Common myeloid progenitor, CD34-positive (primary cell): ENCODE measurements at places on chromosomes 3 and 15.

DNA sequence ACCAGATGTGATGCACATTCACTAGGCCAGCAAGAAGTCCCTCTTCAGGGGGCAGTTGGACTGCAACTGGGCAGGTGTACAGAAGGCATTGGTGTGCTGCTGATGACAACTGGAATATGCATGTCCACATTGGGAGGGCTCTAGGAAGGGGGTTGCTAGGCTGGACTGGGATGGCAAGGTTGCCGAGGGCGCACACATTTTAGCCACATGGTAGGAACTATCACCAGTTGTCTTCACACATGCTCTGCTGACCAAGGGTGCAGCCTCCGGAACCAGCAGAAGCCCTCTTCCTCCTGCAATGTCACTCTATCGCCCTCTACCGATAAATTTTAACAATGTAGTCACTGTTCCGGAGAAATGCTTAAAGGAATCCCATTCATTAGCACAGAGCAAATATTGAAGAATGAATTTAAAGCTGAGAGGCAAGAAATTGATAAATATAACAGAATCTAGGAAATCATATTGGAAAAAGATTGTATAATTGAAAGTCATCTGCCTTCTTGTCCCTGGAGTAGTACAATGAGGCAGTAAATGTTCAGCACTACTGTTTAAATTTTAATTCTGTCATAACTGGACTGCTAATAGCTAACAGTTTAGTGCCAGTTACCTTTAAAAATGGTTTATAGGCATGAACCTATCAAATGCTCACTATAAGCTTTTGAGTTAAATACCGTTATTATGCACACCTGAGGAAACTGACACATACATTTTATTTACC, 22.6 kb upstream of the LYSMD4 start:
- DNase-seq: peak; percentile 74

DNA sequence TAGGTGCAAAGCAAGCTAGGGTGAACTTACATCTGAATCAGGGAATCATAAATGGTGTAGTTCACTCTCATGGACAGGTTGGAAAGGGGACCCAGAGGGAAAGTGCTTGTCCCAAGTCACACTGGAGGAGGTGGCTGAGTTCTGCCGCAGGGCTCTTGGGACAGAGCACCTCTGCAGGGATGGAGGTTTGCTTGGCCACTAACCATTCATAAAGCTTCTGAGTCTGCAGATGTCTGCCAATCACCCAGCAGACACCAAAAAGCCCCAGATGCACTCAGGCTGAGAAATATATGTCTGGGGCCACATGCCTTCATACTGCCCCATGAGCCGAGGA, 17.9 kb upstream of the RTP2 start:
- DNase-seq: no peak

DNA sequence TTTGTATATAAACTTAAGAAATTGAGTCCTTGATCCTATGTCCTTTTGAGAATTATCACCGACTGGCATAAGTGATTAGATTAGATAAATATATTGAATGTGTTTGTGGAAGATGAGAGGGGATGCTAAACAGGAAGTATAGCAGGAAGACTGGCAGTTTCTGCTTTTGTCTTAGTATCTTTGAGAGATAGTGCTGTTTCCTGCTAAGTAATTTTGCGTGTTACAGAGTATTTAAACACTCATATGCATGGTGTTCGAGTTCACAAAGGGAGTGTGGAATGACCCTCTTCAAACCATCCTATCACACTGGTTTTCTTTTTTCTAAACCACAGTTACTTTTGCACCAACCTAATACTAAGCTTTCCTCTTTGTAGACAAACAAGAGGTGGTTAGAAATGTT, 106.0 kb downstream of the KLHL25 start:
- no peak for DNase-seq

DNA sequence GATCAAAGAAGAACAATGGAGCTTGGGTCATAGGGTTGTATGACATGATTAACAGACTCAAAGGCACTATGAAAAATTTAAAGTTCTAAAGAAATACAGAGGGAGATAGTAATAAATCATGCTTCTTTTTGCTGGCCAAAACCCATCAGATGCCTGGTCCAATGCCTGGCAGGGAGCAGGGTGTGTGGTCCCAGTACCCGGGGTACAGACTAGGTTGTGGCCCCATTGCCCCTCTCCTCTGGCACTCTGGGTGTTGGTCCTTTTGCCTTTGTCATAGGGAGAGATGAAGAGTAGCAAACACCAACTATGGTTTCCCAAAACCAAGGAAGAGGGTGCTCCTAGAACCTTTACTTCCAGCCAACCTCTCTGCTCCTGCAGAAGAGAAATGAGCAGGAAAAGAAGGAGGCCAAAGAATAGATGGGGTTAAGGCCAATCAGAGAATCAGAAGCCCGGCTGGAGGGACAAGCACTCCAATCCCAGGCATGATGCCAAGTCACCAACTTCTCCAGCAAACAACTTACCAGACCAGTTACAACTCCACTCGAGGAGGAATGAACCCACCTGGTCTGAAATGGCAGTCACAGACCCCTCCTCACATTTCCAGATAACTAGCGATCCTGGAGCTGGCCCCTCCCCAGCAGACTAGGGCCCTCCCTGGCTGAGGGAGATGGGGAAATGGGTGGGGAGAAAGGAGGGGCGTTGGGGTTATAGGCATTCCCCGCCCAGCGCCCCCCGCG, 1.8 kb downstream of the IGDCC3 start:
- no peak for DNase-seq

GRCh38 chr3:182725372-182726251, 67.7 kb upstream of the ATP11B start:
- no peak for DNase-seq

DNA sequence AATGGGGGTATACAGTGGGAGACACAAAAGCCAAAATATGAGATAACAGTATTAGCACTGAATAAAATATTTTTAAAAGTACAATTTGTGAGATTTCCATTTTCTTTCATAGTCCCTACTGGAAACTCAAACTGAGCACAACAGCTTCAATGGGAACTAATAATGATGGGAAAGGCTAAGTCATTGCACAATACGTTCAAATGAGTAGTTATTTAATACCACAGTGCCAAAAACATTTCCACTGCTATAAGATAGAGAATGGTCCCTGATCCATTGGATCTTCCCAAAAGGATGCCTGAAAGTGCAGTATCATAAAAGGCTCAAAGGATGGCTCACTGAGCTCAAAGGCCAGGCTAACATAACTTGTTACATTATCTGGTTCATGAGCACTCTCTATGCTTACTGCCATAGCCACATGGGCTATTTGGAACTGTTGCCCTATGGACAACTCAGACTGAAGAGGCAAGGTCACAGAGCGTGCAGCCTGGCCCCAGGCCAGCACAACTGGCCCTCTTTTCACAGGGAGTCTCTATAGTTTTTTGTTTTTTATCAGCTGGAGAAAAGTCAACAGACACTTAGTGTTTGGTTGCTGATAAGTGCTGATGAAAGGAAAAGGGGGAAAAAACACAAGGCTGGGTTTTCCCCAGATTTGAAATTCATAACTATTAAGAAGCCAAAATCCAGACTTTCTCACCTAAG, 54.1 kb upstream of the PPIB start:
- DNase-seq: no peak

DNA sequence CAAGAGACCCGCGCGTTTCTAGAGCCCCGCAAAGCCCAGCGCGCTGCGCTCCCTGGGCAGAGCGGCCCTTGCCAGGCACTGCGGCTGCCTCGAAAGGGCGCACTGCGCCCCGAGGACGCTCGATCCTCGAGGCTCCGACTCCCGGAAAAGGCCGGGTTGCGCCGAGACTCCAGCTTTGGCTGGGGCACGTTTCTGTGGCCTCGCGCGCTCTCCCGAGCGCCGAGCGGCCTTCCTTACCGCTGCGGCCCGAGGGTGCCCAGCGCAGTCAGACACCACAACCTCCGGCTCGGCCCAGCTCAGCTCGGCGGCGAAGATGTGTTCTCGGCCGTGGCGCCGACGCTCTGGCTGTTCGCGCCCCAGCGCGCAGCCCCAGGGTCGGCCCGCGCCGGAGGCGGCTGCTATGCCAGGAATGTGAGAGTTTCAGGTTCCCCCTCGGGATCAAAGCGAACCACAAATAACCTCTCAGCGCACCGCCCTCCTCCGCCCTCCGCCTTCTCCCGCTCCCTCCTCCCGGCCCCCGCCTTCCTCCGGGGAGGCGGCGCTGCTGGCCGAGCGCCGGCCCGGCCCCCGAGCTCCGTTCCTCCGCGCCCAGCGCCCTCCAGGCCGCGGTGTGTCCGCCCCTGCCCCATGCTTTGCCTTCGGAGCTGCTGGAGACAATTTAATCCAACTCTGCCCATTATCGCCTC, at the start of gene AMOTL2:
TSS of gene AMOTL2 (minus strand) at position 343 of the 686 bp plus-strand sequence. CDS start 3,014 bp downstream, outside the sequence.
- peak; percentile 28 for DNase-seq

DNA sequence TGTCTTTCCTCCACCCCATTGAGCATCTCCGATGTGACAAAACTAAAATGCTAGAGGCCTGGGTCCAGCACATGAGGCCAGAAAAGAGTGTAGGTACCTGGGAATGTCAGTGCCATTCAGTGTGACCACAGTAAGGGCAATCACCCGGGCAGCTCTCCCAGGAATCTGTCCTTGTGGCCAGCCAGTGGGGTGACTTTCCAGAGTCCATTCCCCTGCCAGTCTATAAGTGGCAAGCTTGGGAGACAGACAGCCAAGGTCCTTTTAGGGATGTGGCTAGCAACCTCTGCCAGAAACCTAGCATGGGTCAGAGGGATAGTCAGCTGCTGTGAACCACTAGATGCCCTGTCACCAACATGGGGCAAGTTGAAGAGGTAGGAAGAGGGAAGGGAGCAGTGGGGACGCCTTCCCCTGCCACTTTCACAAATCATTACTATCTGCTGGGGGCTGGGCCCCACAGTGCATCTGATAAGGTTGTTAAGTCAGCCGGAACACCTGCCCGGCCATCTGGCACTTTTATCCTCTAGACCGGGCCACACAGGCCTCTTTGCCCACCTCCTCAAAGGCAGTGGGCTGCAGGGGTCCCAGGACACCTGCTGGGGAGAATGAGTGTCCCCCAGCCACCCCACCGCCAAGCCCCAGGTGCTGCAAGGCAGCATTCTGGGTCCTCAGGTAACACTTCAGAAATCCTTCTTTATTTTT, 24.8 kb upstream of the DET1 start:
- DNase-seq: no peak

- DNase-seq: peak; percentile 71
Observed at GRCh38 chr15:94164202-94164807, 67.1 kb upstream of the MCTP2 start.

- no peak for DNase-seq
Observed at GRCh38 chr3:25661694-25662437, 2.8 kb downstream of the TOP2B start.

DNA sequence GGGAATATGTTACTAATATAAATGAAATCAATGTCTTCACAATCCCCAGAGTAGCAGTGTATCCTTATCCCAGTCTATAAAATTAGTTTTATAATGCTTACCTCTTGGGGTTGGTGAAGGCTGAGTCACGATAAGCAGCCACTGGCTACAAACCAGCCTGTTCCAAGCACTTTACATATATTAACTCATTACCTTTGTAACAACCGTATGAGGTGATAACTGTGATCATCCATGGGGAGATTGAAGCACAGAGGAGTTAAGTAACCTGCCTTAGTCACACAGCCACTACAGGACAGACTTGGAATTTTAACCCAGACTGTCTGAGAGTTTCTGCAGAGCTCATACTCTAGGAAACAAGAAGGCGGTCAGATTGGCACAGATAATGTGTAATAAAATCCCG, 43.3 kb upstream of the MITF start:
- no peak for DNase-seq

DNA sequence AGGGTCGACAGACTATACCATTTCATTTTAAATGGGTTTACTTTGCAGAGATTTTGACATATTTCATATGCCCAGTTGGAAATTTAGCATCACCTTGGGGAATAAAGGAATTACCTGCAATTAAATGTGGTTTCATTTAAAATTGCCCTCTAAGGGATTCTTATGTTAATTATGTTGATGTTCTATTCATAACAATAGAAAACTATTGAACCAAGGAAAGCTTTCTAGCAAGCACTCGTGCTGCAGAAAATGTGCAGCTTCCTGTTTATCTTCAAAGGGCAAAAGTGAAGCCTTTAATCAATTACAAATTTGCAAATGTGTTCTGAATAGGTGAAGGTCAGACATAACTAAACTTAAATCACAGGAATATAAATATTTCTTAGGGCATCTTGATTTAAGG, 352.1 kb downstream of the CHST2 start:
- no peak for DNase-seq

GRCh38 chr3:140706360-140706759, 28.5 kb downstream of the TRIM42 start:
- DNase-seq: no peak

- DNase-seq: peak; percentile 84
Observed at GRCh38 chr3:36876181-36876936, 68.5 kb downstream of the TRANK1 start.

GRCh38 chr3:120311863-120312794, 27.1 kb upstream of the GPR156 start:
- DNase-seq: no peak

DNA sequence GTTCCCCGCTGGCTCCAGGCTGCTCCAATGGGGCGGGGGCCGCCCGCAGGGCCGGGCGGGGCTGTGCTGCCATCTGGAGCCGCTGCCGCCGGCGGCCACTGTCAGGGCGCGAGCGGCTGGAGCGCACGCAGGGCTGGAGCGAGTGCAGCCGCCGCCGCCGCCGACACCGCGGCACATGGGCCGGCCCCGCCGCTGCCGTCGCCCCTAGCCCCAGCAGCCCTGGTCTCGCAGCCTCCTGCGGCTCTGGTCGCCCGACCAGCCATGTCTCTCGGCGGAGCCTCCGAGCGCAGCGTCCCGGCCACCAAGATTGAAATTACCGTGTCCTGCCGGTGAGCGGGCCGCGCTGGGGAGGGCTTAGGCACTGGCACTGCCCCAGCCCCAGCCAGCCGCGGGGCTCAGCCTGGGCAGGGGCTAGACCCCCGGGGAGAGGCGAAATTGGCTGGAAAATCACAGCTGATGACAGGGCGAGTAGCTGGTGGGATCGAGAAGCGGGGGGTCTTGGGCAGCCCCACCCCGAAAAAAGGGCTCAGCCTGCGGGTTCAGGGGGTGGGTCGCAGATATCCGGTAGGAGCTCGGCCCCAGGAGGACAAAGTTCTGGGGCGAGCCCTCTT, at the start of gene CPNE9:
TSS of gene CPNE9 (plus strand) at position 98 of the 611 bp plus-strand sequence. CDS start at position 262, 164 bp downstream.
- peak; percentile 6 for DNase-seq

DNA sequence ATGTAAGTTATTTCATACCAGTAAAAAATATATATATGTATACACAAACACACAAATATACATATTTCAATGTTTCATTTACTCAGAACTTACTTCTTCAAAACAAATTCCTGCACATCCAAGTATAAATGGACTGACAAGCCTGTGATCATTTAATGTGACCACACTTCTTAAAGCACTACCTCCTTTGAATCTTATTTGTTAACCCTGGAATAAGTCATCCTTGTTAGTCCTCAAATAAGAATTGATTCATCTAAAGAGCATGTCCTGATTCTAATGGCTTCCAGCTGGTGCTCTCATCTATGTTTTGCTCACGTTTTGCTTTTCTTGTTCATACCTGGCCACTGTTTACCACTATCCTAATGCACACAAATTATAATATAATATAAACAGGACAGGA, 103.9 kb upstream of the UBP1 start:
- DNase-seq: no peak

DNA sequence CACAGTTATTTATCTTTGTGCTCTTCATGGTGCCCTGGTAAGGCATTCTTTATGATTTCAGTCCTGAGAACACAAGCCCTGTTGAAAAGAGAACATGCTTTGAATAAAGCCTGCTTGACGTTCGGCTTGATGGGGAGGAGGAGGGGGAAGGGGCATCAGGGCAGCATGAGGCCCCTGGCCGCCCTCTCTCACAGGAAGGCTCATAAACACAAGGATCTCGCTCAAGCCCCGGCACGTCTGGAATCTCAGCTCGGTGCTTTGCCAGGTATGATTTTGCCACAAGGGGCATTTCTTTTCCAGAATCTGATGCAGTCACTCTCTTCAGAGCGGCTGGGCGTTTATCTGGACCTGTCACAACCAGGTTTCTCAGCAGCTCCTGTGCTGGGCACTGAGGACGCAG, 129.4 kb downstream of the DNAJB8 start:
- DNase-seq: no peak
